ENCODE measurements at places on chromosomes 5 and 9. TPM values are rescaled to one million over a fixed set of nuclear protein-coding genes. Genes with fewer than 3 reads are reported as not detected.
A peak's percentile ranks its signal among the peaks of the same experiment; 100 is the strongest.

The FRRS1L gene
- not detected for total RNA-seq

DNA sequence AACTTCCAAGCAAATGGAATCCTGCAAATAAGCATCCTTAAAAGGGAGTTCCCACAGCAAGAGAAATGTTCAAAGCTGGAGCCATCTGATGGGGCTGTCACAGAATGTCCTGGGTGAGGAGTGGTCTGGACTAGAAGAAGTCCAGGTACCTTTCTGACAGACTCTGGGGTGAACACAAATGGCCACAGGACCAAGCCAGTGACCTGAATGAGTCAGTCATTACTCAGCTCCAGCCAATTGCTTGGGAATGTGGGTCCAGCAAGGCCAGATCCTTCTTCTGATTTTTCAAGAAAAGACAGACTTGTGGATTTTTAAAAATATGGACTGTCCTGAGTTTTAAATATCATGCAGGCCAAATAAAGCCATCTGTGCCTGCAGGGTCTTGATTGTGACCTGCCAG, 30.1 kb downstream of the GALNT10 start:
- H3K27ac ChIP-seq, result peak overlapping the region; percentile 42
- no peaks in the 10 kb centered on the region for H3K27me3 ChIP-seq
- peaks cover 42% of the 10 kb centered on the region for H3K4me1 ChIP-seq
- no peak overlapping the region for H3K4me3 ChIP-seq
- no peak for DNase-seq
- H3K36me3 ChIP-seq, result no peaks in the 10 kb centered on the region

DNA sequence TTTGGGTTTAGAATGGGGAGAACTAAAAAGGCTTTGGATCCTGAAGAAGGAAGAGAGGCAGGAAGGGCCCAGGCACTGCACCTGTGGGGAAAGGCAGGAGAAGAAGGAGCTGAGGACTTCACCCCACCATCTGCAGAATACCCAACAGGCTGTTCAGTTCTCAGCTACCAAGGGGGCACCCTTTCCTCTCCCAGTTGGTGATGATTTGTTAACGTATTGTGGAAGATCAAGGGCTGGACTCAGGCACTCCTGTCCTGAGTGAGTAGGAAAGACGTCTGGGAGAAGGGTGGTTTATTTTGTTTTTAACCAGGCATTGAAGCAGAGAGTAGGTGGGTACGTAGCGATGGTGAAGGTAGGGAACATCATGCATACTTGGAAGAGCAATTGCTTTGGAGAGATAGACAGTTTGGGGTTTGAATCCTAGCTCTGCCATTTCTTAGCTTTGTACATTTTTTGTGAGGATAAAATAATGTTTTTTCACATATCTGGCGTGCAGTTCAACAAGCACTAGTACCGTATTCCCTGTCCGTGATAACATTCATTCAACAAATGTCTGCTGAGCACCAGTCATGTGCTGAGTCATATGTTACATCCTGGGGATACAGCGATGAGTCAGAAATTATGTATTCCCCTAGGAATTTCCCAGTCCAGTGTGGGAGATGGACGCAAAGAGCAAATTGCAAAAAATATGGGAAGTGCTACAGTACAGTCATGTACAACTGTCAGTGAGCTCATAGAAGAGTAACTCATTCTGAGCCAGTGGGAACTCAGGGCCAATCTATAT, 2.1 kb downstream of the MSANTD3 start:
- no peak overlapping the region for H3K27ac ChIP-seq
- no peak overlapping the region for H3K4me3 ChIP-seq
- no peaks in the 10 kb centered on the region for H3K36me3 ChIP-seq
- DNase-seq, result no peak
- H3K27me3 ChIP-seq, result no peaks in the 10 kb centered on the region

The SYNPO gene
- 0.06 TPM for total RNA-seq

GRCh38 chr5:74613283-74613682, 27.2 kb downstream of the ENC1 start:
- no peak overlapping the region for H3K4me3 ChIP-seq
- H3K27me3 ChIP-seq, result no peaks in the 10 kb centered on the region
- no peaks in the 10 kb centered on the region for H3K36me3 ChIP-seq
- H3K4me1 ChIP-seq, result no peaks in the 10 kb centered on the region
- H3K27ac ChIP-seq, result no peak overlapping the region
- no peak for DNase-seq

GRCh38 chr9:107281184-107281583, 1.9 kb upstream of the RAD23B start:
- H3K27me3 ChIP-seq, result no peaks in the 10 kb centered on the region
- no peak for DNase-seq
- H3K4me3 ChIP-seq, result no peak overlapping the region
- H3K4me1 ChIP-seq, result peaks cover 26% of the 10 kb centered on the region
- H3K27ac ChIP-seq, result no peak overlapping the region
- no peaks in the 10 kb centered on the region for H3K36me3 ChIP-seq

The PGM5 gene
- total RNA-seq, result not detected

The TRIP13 gene
- 1.0 TPM for total RNA-seq

- no peaks in the 10 kb centered on the region for H3K36me3 ChIP-seq
- H3K4me1 ChIP-seq, result no peaks in the 10 kb centered on the region
- no peak overlapping the region for H3K4me3 ChIP-seq
- no peak for DNase-seq
- no peaks in the 10 kb centered on the region for H3K27me3 ChIP-seq
Measured at GRCh38 chr5:150176745-150177477, 10.3 kb downstream of the CDX1 start.

DNA sequence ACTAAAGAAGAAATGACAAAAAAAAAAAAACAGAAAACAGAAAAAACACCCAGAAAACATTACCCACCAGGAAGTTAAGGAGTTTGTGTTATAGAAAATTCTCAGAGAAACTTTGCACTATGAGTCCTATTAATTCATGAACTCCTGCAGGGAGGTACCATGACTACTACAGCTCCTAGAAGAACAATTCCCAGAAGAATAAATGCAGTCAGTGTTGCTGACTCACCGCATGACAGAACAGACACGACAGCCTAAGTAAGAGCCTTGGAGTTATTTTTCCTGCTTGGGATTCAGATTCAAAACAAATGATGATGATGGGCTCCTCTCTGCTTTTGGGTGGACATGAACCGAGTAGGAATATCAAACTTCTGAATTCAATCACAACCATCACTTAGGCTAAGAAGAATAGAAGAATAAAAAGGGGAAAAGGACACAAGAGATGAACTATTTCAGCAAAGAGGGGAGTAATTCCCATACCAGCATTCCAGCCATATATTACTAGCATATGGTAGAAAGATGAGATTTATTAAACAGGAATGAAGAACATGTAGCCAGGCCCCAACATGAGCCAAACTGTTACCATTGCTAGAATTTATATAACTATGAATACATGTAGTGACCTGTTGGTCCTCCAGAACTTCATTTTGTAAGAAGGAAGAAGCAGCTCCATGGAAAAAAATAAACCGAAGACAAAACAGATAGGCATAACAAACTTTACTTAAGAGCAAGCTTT, 209.6 kb upstream of the PDE4D start:
- no peaks in the 10 kb centered on the region for H3K27me3 ChIP-seq
- H3K4me3 ChIP-seq, result no peak overlapping the region
- no peak overlapping the region for H3K27ac ChIP-seq
- no peak for DNase-seq
- no peaks in the 10 kb centered on the region for H3K36me3 ChIP-seq

- no peak for DNase-seq
- H3K4me1 ChIP-seq, result peaks cover 79% of the 10 kb centered on the region
- no peaks in the 10 kb centered on the region for H3K36me3 ChIP-seq
Measured at GRCh38 chr9:114893221-114894010, 37.0 kb downstream of the TNFSF8 start.

GRCh38 chr5:178993236-178993765, 1.8 kb downstream of the GRM6 start:
- no peaks in the 10 kb centered on the region for H3K36me3 ChIP-seq
- no peak overlapping the region for H3K27ac ChIP-seq
- H3K4me3 ChIP-seq, result no peak overlapping the region
- no peaks in the 10 kb centered on the region for H3K27me3 ChIP-seq
- DNase-seq, result no peak

DNA sequence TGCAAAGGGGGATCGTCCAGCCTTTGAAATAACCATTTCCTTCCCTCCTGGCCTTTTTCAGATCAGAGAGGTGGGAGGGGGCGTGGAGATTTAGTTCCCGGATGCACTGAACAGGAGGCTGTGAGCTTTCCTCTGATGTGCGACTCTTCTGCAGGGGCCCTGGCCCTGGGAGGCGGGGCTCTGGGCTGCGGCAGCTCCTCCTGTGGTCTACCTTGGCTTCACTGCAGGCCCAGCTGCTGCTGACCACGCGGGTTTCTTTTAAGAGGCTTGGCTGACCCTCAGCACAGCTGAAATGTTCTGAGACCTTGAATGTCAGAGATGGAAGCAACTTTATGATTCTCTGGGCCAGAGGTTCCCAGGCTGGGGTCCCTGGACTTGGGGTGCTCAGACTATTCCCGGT, 27.0 kb upstream of the COL15A1 start:
- no peaks in the 10 kb centered on the region for H3K4me1 ChIP-seq
- no peak overlapping the region for H3K4me3 ChIP-seq
- H3K27ac ChIP-seq, result no peak overlapping the region
- no peaks in the 10 kb centered on the region for H3K36me3 ChIP-seq
- H3K27me3 ChIP-seq, result no peaks in the 10 kb centered on the region

The PCDHB10 gene
- not detected for total RNA-seq

The TNFSF8 gene
- 43.2 TPM for total RNA-seq

DNA sequence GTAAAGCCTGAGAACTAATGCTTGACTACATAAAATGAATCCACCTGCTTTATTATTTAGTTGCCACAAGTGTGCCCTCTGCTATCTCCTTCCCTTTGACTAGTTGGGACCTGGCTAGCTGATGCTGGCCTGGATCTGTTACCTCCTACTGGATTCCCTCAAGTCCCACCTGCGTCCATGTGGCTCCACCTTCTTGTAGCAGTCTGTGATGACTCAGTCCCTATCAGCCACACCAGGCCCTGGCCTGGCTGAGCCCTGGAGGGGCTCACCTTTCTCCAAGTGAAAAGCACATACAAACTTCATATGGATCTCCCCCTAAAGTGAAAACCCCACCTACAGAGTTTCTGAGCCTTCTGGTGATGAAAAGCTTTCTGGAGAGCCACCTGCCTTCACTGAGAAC, 611.4 kb downstream of the SEMA5A start:
- H3K27me3 ChIP-seq, result no peaks in the 10 kb centered on the region
- no peaks in the 10 kb centered on the region for H3K4me1 ChIP-seq
- no peak for DNase-seq
- no peak overlapping the region for H3K4me3 ChIP-seq
- H3K27ac ChIP-seq, result no peak overlapping the region

The PRDM9 gene
- total RNA-seq, result not detected

DNA sequence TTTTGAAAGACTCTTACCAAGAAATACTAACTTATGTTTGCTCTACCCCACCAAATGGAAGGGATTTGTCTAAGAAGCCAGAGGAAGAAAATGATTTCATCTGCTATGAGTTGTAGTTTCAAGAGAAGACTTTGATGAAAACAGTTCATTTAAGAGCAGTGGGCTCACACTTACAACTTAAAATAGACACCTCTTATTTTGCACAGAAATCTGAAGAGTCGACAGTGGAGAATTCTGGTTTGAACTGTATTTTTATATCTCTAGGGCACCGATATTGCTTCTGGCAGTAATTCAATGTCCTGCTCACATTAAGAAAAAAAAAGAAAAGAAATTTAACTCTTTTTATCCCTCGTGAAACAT, 1.9 kb upstream of the DAB2 start:
- no peaks in the 10 kb centered on the region for H3K36me3 ChIP-seq
- no peak overlapping the region for H3K4me3 ChIP-seq
- no peak overlapping the region for H3K27ac ChIP-seq

GRCh38 chr5:51398875-51399642, 15.8 kb downstream of the ISL1 start:
- no peaks in the 10 kb centered on the region for H3K36me3 ChIP-seq
- H3K4me1 ChIP-seq, result no peaks in the 10 kb centered on the region
- H3K27me3 ChIP-seq, result no peaks in the 10 kb centered on the region
- no peak overlapping the region for H3K27ac ChIP-seq

DNA sequence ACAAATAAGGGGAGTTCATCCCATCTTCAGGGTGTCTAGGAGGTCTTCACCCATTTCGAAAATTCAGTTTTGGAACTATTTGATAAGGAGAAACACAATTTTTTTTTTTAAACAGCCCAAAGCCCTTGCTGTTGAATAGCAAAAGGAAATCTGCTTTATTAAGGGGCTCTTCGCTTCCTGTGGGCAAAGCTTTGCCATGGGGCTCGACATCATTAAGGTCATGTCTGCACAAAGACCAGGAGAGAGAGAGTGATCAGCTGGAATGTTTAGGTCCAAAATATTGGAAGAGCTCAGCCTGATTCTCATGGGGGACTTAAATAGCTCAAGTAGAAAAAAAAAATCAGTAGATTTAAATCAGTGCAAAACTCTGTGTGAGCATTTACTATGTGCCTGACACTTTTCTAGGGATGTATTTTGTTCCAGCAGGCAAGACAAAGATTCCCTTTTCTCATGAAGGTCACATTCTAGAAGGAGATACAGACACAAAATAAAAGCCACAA, 564.6 kb upstream of the KLF4 start:
- H3K27me3 ChIP-seq, result no peaks in the 10 kb centered on the region
- H3K27ac ChIP-seq, result no peak overlapping the region
- H3K4me3 ChIP-seq, result no peak overlapping the region
- no peaks in the 10 kb centered on the region for H3K36me3 ChIP-seq
- no peak for DNase-seq

DNA sequence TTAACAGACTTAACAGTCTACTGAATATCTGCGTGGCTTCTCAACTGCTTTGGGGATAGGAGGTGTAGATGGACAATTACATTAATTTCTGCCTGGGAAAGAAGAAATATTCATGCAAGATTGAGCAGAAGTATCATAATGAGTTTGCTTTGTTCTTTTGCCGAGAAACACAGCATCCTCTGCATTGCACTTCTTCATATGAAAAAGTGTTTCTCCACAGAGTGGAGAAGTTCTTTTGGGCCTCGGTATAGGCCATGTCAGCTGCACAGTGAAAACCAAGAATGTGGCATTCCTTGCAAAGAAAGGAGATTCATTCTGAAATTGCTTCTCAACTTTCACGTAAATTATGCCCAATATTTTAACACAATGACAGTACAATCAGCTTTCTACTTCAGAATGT, 17.6 kb upstream of the SNX2 start:
- no peak for DNase-seq
- H3K4me3 ChIP-seq, result no peak overlapping the region
- H3K27ac ChIP-seq, result no peak overlapping the region

GRCh38 chr5:178240341-178240741, 7.7 kb upstream of the PHYKPL start:
- no peak overlapping the region for H3K27ac ChIP-seq
- H3K27me3 ChIP-seq, result no peaks in the 10 kb centered on the region
- DNase-seq, result no peak
- peaks cover 42% of the 10 kb centered on the region for H3K4me1 ChIP-seq
- H3K36me3 ChIP-seq, result no peaks in the 10 kb centered on the region
